Hindlimb muscle (tissue), 1 donor: ENCODE measurements at places on chromosomes 5 and 9.
A peak's percentile ranks its signal among the peaks of the same experiment; 100 is the strongest.

GRCh38 chr5:135326296-135327254 lies 72.5 kb downstream of the MACROH2A1 start:
- DNase-seq = no peak

DNA sequence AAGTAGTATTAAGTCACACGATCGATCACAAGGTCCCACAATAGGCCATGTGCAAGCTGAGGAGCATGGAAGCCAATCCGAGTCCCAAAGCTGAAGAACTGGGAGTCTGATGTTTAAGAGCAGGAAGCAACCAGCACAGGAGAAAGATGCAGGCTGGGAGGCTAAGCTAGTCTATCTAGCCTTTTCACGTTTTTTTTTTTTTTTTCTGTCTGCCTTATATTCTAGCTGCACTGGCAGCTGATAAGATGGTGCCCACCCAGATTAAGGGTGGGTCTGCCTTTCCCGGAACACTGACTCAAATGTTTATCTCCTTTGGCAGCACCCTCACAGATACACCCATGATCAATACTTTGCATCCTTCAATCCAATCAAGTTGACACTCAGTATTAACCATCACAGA lies 6.5 kb downstream of the PPIP5K2 start:
- no peak for DNase-seq

GRCh38 chr9:16262477-16263261 lies 607.8 kb downstream of the BNC2 start:
- DNase-seq = no peak

DNA sequence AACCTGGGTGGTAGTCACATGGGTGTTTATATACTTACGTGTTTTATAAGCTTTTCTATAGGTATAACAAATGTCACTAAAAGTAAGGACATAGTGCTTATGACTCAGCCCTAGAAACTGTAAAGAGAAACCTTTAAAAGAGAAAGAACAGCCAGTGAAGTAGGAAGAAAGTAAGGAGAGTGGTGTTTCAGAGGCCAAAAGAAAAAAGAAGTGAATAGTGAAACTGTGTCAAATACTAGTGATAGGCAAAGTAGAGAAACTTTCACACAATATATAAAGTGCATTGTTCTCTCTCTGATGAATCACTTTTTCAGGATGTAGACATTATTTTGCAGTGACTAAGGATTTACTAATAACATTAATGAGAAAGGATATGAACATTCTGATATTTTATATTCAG lies 74.2 kb upstream of the SUSD1 start:
- no peak for DNase-seq

- DNase-seq = peak; percentile 21
Observed at GRCh38 chr9:18390393-18390792, 83.6 kb upstream of the ADAMTSL1 start.

DNA sequence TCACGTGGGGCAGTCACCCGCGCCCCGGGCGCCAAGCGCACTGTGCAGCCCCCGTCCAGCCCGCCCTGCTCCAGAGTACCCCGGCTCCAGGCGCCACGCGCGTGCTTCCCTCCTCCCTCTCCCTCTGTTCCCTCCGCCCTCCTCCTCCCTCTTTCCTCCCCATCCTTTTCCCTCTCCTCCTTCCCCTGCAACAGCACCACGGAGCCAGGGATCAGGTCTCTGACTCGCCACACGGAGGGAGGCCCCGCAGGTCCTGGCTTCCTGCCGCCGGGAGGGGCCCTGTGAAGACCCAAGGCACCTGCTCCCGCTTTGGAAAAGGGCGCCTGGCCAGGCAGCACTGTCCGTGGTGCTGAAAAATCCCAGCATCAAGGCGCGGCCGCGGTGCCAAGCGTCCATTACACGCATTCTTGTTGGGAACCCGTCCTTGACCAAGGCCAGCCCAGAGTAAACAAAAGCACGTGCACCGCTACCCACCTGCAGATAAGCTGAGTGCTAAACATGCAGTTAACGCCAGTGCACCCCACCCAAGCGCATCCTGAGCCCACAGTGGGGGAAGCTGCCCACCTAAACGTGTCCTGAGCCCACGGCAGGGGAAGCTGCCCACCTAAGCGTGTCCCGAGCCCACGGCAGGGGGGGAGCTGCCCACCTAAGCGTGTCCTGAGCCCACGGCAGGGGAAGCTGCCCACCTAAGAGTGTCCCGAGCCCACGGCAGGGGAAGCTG lies 21.7 kb downstream of the SLC6A18 start:
- peak; percentile 67 for DNase-seq

DNA sequence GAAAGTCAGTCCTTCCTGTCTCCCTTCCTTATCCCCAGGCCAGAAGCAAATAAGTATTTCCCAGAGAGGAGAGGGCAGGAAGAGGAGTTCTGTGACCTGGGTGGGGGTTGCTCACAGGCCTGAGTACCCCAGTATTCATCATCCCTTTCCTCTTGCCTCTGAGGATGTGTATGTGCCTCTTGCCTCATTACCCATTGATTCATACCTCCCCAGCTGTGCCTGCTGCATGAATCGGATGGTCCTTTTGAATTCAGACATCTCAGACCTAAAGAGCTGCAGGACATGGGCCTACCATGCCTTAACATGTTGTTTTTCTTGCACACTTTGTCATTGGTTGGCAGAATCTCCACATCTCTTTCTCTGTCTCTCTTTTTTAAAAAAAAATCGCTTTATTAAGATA lies 112.8 kb upstream of the SHB start:
- no peak for DNase-seq

DNA sequence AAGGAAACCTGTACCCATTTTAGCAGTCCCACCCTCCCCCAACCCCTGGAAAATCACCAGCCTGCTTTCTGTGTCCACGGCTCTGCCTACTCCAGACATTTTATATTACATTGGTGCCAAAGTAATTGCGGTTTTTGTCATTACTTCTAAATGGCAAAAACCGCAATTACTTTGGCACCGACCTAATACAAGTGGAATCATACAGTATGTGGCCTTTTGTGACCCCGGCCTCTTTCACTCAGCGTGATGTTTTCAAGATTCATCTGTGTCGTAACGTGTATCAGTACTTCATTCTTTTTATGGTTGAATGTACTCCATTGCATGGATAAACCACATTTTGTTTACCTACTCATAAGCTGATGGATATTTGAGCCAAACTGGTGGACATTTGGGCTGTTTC lies 9.7 kb upstream of the ORM1 start:
- no peak for DNase-seq

- DNase-seq = no peak
Observed at GRCh38 chr5:175800656-175801081, 70.7 kb upstream of the CPLX2 start.

DNA sequence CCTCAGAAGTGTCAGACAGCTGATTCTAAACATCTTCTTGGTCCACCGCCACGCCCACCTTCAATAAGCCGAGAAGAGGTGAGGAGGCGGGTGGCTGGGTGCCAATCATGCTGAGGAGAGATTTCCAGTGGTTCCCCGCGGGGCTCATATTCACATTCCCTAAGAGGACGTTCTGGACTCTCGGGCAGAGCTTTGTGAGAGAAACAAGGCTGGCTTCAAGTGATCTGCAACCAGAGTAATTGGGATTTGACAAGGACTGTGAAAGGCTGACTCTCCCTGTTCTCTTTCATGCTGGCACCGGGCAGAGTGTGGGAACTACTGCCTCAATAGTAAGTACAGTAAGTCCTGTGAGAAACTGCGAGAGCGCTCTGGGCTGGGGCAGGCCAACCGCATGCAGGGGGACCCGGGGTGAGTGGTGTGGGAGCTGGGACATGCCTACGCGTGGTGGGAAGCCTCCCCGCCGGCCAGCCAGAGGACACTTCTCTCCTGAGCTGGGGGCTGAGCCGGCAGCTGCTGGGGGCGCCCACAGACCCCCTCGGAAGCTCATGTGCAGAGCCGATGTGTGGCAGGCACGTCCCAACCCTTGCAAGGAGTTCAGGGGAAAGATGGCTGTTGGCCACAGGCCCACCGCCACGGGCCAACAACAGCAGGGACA lies 110.9 kb downstream of the LIFR start:
- no peak for DNase-seq

DNA sequence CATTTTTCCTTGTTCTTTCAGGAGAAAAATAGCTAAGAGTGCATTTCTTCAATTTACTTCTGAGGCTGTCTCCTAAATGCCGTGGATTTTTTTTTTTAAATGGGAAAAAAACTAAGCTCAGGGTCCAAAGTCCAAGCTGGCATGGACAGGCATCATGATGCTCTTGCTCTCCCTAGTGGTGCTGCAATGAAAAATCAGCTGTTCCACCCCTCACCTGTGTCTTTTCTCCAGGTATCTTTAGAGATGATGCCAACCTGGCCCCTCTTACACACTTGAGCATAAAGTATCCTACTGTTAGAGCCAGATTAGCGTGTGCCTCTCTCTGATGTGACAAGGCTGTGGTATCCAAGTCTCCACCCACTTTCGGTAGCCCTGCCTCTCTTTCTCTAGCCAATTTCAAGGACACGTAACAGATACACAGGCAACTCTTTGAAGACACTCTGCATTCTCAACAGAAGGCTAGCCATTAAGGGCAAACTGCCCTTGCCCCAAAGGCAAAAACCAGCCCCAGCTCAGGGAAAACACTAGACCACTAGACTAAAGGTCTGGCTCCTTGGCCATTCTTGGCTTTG lies 208.8 kb downstream of the SAXO1 start:
- DNase-seq = no peak

GRCh38 chr5:5202321-5202720 lies 62.2 kb downstream of the ADAMTS16 start:
- DNase-seq = no peak

- no peak for DNase-seq
Observed at GRCh38 chr5:2524620-2525019, 226.9 kb downstream of the IRX2 start.

DNA sequence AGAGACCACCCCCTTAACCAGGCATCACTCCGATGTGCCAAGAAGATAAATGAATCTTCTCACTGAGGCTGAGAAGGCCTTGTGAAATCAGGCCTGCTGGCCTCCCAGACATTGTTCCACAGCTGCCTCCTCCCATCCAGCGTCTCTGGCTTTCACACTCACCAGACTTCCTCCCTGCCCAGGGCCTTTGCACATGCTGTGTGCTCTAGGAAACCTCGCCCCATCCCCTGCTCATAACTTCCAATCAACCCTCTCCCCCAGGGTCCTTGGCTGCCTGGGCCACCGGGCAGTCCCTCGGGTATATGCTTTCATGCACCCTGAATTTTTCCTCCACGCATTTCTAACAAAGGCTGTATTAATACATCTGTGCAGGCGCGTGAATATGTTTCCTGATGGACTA lies 58.4 kb downstream of the DUSP1 start:
- no peak for DNase-seq

DNA sequence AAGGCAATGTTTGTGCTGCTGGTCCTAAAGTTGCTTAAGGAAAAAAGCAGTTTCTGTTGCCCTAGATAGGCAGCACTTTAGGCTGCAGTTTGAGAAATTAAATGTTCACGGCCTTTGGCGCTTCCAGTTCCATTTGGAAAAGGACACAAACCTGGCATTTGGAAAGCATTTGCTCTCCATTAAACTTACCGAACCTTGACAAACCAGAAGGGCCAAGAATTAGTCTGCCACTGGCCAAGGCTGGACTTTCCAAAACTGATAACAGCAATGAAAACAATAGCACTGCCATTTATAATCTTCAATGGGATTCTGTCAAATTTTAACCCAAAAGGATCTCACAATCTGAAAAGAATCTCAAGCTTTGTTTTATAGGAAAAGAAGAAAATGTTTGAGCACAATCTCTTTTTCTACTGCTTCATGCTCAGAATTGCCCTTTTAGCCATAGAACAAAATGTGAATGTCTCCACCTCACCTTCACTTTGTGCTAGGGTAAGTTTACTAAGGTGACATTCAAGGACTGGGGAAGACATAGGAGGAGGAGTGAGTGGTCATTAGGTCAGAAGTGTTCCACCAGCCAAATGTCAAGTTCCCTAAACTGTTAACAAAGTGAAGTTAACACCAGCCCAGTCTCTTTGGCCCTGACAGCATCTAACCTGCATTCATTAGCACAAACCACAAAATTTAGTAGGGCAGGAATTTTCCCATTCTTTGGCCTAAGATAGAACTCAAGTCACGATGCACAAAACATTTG lies 583.4 kb upstream of the DMAC1 start:
- DNase-seq = no peak

DNA sequence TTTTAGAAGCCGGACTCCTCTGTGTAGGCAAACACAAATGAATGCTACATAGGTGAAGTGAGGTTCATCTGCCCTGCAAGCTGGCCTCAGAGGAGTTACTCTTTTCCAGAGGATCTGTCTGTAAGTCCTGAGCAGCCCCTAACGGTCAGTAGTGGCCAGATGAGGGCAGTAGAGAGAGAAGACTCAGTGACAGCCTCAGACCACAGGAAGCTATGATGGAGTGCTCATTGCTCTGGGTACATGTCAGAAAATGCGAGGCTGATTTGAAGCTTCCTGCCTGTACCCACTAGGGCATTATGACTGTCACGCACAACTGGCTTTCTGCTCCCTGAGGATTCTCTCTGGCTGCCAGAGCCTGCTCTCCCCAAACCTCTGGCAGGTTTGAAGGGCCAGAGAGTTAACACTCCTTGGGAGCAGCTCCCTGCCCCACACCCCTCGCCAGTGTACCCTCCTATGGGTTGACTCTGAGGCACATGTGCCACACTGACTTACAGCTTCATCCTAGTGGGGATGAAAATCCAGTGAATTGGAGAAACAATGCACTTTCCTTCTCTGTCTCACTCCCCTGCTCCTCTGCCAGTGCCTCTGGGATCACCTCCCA lies 141.5 kb downstream of the GABRG2 start:
- DNase-seq = peak; percentile 30

DNA sequence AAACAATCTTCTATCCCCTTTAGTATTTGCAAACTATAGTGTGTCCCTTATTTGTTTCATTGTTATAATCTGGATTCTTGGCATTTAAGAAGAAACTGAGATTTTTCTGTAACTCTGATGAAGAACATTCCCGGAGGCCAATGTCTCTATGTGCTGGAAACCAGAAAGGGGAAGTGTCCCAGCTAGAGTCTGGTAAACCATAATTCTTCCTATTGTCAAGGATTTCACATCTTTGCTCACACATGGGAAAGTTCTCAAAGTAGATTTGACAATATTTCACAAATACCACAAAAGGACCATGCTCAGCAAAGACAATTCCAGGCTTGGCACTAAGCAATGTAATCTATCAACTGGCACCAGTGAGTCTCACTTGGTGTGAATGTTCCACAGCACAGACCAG lies 146.8 kb downstream of the MUSK start:
- DNase-seq = no peak
